ENCODE measurements at places on chromosomes 3 and 15.

- no peak for DNase-seq
Measured at GRCh38 chr15:22887157-22887951, 48.9 kb downstream of the NIPA2 start.

- no peak for DNase-seq
Measured at GRCh38 chr15:33968224-33968623, at the start of gene CHRM5. TSS of gene CHRM5 (plus strand) at chr15:33968497. CDS start at chr15:34062718, 94,221 bp downstream.

GRCh38 chr3:125322166-125322565 lies 53.0 kb downstream of the ZNF148 start:
- DNase-seq = no peak

DNA sequence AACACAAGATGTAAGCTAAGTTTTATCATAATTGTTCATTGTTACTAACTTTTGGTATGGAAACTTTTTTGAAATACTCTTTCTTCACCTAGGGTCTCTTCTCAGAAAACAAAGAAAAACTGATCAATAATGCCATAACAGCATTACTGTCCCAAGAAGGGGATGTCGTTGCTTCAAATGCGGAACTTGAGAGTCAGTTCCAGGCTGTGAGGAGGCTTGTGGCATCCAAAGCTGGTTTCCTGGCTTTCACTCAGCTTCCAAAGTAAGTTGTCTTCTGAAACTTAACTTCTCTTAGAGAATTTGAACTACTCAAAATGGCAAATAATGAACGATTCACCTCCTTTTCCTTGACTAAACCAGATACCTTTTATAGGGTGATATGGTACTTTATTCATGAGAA lies 39.3 kb downstream of the DNAJC13 start:
- DNase-seq = no peak

DNA sequence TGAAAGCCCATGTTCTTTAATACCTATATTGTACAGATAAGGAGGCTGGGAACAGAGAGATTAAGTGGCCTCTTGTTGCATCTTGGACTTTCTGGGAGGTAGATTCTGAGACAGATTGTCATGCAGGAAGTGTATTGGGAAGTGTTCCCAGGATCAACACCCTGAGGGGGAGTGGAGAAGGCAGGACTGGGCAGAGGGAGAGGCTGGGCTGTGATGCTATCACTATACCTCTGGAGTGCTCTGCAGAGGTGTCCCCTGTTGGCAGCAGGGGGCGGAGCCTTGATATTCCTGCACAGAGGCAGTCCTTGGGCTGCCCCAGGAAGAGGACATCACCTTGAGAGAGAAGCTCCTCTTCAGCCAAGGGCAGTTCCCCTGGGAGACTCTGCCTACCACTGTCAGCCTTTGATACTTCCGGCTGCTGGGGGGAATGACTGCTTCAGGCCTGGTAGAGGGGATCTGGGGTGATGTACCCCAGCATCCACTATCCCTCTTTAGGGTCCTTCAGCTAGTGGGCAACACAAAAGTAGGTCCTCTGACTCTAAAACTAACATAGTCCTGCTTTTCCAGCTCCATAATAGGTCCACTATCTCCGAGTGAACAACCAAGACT lies 97.4 kb upstream of the RNU6-1 start:
- no peak for DNase-seq

- DNase-seq = no peak
Measured at GRCh38 chr3:65928110-65928509, 110.6 kb downstream of the MAGI1 start.

- DNase-seq = no peak
Measured at GRCh38 chr3:78868570-78868969, 899.2 kb downstream of the ROBO1 start.

DNA sequence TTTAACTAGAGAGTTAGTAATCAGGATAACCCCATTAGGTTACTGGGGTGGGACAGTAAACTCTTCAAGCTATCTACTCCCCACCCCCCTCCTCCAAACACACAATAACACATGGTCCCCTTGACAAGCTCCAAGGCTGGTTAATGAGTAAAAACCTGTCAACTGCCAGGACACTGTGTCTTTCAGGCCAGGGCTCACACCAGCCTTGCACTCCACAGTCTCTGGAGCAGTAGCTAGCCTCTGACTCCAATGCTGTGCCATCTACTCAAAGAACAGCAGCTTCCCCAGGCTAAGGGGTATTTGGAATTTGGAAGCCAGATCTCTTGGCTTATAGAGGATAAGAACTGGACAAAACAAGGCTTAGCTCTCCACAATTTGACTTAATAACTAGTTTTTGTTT lies 115.8 kb downstream of the LRIG1 start:
- DNase-seq = no peak

- no peak for DNase-seq
Measured at GRCh38 chr3:172648747-172649146, 62.1 kb downstream of the NCEH1 start.

- DNase-seq = no peak
Measured at GRCh38 chr15:62392376-62392775, 227.3 kb upstream of the C2CD4B start.

GRCh38 chr3:159843840-159844730 lies 144.6 kb upstream of the IL12A start:
- no peak for DNase-seq

- no peak for DNase-seq
Measured at GRCh38 chr15:66698318-66698961, 3.6 kb upstream of the SMAD6 start.

DNA sequence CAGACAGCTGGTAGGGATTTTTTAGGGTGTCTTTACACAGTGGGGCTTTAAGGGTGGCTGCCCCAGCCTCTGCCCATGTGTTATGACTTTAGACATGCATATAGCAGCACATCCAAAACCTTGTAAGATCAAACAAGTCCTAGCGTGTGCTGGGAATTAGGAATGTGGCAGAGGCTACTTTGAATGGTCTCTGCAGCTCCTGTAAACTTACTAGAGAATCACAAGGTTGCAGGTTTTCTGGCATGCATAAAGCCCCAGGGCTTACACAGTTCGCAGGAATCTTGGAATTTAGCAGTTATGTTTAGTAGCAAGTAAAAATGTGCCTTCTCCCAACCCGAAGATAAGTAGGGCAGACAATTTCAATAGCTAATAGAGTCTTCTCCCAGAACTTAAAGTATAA lies 46.9 kb upstream of the COL6A6 start:
- no peak for DNase-seq

GRCh38 chr15:65930134-65930533 lies 60.8 kb downstream of the RAB11A start:
- DNase-seq = no peak

- DNase-seq = no peak
Measured at GRCh38 chr15:90002428-90002844, 1.3 kb downstream of the ZNF710 start.

DNA sequence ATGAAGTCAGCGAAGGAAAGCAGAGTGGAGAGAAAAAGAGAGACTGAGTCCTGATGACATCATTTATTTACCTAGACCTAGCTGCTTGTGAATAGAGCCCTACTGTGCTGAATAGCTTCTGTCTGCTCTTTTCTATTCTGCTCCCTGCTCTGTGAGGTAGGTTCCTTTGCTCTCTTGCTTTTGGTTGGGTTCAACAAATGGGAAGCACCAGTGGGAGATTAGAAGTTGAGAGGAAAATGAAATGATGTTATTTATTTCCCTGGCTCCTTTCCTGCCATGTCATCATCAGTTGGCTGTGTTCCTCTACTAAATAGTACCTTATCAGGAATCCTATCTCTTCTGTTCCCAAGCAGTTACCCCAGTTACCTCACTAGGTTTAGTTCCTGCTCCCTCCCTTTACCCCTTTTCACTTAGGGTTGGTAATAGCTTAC lies 23.5 kb downstream of the DTWD1 start:
- DNase-seq = no peak

- no peak for DNase-seq
Measured at GRCh38 chr3:185988816-185989175, 51.0 kb upstream of the TRA2B start.

DNA sequence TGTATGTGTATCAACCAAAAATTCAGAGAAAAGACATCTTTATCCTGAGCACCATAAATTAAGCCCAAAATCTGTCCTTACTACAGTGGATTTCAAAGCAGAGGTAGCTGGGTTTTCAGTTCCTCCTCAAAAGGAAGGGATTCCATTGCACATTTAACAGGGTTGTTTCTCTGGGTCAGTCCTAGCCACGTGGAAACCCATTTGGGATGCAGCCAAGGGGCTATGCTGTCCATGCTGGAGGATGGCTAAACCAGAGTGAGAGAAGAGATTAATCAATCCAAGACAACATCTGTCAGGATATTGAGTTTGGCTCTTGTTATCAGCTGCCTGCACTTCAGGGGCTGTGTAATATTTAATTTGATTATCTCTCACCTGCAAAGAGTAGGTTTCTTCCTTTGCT lies 28.1 kb downstream of the LSAMP start:
- no peak for DNase-seq

DNA sequence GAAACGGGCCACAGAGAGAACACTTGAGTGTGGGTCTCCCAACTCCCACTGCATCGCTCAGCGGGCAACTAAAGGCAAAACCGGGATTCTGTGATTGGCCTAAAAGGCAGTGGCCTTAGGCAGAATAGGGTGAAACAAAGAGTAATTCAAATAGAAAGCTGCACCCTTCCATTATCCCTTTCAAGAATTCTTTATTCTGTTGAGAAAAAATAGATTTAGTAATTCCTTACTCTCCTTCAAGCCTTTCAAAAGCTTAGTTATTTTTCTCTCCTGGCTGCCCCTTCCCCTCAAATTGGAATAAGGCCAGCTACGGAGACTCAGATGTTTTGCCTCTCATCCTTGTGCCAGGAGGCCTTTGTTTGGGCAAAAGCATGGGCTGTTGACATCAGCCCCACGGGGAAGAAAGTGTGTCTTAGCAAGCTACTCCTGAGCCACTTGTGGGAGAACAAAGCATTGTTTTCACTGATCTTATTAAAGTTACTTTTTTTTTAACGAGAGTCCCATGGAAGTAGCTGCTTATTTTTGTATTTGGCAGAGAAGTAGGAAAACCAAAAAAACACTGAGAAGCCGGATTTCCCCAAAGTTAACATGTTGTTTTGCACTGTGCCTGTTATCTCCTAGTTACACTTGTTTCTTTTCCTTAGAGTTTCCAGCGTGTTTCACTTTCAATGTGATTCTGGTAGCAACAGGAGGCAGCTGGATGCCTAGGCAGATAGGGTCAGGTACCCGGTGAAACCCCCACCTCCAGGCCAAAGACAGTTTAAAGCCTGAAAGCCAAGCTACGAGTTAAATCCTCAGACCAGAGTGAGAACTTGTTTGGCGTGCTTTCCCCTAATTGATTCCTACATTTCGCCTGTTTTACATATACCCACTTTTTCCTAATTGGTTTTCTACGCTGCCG lies 2.2 kb downstream of the ST6GAL1 start:
- DNase-seq = no peak

DNA sequence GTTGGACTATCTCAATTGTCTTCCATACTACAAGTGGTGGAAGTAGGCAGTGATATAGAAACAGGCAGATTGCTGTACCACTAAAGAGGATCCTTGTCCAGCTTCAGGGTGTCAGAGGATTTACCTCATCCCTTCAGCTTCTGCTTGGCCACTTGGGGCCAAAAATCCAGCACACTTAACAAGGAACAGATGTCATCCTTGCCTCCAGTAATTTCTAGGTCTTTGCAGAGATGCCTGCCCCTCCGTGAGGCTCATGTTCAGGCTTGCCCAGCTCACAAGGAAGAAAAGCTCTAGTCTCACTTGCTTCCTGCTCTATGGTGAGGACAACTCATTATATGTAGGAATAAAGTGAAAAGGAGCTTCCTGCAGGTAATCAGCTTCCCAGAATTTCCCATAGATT lies 510.3 kb downstream of the EPHA3 start:
- no peak for DNase-seq

- no peak for DNase-seq
Measured at GRCh38 chr3:159605776-159606175, 382.9 kb upstream of the IL12A start.

DNA sequence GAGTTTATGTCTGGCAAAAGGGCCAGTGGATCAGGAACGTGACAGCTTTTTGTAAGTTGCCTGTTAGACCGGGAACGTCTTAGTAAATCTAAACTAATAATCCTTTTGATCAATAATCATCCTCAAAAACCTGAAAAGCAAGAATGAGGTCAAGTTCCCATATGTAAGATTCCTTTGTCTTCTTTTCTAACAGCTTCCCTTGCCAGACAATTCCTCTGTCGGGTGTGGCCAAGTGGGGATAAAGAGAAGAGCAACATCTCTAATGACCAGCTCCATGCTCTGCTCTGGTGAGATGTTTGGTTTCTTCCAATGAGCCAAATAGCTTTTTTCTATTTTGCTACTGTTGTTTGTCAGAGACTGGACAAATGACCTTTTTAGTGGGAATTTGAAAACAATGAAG lies 19.8 kb downstream of the FANCD2OS start:
- no peak for DNase-seq

GRCh38 chr15:66115568-66116206 lies 137.9 kb downstream of the MEGF11 start:
- DNase-seq = peak; percentile 18

- DNase-seq = no peak
Measured at GRCh38 chr3:195796795-195797194, 14.9 kb downstream of the MUC4 start.

DNA sequence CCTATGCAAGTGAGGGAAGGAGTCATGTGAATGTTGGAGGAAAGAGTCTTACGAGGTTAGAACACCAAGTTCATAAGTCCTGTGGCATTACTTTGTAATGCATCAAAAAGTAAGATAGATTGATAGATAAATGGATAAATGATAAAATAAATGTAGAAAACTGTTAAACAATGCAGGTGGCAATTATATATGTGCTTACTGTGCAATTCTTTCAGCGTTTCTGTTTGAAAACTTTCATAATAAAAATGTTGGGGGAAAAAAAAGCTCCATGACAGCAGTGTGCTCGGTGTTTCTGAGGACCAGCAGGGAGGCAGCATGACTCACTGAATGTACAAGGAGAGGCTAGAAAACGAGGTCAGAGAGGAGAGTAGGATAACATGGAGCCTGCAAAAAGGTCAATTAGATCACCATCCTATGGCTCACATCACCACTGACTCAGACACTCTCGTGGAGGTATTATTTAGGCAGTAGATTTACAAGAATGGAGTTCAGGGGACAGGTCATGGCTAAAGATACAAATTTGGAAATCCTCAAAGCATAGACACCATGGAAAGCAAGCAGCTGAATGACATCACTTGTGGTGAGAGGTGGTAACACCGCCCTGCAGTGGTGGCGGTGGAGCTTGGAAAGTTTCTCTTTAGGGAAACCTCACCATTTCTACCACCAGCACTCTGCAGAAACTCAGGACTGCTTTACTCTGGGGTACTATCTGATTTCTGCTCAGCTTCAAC lies 219.8 kb downstream of the CTNNB1 start:
- no peak for DNase-seq

- no peak for DNase-seq
Measured at GRCh38 chr15:45110256-45110820, 3.6 kb downstream of the DUOX2 start.

DNA sequence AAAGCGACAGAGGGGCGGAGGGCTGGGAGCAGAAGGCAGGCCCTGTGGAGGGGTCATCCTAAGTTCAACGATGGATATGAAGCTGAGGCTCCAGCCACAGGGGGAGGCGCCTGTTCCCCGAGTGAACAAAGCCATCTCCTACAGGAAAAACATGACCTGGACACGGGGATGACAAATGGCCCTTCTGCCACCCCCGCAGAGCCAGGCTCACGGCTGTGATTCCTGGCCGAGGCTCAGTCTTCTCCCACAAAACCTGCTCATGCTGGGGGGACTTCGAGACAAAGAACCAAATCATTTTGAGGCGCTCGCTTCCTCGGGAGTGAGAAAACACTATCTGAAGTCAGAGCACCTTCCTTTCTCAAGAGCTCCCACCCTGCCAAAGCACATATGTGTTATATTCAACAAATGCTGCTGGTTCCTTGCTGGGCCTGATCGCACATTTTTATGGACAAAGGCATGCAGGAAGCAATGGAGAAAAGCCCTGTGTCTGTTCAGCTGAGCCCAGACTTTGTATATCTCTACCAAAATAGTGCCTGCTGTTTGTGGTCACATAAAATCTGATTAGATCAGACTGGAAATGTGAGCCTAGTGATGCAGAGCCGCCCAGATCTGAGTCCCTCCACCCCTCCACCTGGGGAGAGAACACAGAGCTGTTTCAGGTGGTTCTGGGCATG lies 5.6 kb downstream of the RBP1 start:
- no peak for DNase-seq
